ENCODE measurements at places on chromosomes 6 and 20.

- DNase-seq, result peak; percentile 67
These were observed 67.0 kb downstream of the IYD start for GRCh38 chr6:150435832-150436231.

- peak; percentile 57 for DNase-seq
These were observed 177.0 kb downstream of the TTLL2 start for GRCh38 chr6:167501831-167502385.

GRCh38 chr6:18317850-18318249 lies 53.5 kb upstream of the DEK start:
- peak; percentile 48 for DNase-seq

DNA sequence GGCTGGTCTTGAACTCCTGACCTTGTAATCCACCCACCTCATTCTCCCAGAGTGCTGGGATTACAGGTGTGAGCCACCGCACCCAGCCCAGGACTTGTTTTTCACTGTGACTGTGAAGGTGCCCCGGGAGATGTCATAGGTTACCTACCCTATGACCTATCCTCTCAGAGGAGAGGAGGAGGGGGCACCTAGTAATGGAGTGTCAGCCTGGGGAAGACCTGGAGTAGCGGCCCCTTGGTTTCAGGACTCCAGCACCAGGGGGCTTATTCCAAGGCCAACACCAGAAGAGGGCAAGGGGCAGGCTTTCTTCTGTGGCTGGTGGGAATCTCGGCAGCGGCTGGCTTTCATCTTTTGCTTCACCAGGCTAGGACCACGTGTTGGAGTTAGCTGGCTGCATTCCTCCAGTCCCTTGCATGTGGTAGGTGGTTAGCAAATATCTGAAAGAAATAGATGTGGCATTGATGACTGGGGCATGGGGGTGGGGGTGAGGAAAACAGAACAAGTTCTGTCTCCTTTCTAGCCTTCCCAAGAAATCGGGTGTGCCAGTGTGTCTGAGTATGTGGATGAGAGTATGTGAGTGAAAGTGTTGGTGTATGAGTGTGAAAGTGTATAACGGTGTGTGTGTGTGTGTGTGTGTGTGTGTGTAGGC lies 7.9 kb upstream of the ITPR3 start:
- peak; percentile 62 for DNase-seq

GRCh38 chr20:20970841-20971240 lies 135.3 kb downstream of the LINC00237 start:
- DNase-seq, result no peak

- DNase-seq, result no peak
These were observed 693.6 kb downstream of the QKI start for GRCh38 chr6:164108092-164108491.

GRCh38 chr20:5528261-5528660 lies 211.5 kb upstream of the PROKR2 start:
- DNase-seq, result no peak

DNA sequence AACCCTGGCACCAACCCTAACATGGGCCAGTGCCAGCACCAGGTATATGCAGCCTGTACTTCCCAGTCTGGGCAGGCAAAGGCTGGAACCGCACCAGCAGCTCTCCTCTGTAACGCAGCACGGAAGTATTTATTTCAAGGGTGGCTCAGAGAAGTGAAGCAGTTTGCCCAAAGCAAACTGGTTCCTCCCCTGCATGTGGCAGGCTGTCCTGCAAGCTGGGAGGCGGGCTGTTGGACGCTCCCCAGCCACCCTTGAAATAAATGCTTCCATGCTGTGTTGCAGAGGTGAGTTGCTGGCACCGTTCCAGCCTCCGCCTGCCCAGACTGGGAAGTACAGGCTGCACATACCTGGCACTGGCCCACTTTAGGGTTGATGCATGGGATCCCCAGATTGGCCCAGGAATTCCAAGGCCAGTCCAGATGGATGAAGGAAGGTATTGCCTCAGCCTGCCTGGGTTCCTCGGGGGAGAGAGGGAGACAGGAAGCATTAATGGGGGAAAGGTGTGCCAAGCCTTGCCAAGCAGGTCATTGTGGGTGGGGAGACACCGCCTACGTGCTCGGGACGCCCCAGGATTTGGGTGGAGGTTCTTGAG lies 49.8 kb downstream of the PPARD start:
- peak; percentile 94 for DNase-seq

GRCh38 chr6:138719744-138720143 lies 53.8 kb upstream of the CCDC28A start:
- DNase-seq, result no peak

DNA sequence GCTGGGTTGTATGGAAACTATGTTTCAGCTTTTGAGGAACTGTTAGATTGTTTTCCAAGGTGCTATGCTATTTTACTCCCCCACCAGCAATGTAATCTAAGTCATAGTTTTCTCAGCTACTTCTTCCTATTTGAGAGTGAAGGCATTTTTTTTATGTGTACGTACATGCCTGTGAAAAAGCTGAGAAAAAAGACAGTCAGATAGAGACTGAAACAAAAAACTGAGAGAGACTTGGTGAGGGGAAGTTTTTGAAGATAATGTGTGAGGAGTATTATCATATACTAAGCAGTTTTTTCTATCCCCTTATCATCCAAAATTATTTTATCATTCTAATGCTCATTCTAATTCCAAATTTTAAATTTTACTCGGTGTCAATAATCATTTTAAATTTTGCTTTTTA lies 780.0 kb downstream of the BCKDHB start:
- DNase-seq, result no peak

DNA sequence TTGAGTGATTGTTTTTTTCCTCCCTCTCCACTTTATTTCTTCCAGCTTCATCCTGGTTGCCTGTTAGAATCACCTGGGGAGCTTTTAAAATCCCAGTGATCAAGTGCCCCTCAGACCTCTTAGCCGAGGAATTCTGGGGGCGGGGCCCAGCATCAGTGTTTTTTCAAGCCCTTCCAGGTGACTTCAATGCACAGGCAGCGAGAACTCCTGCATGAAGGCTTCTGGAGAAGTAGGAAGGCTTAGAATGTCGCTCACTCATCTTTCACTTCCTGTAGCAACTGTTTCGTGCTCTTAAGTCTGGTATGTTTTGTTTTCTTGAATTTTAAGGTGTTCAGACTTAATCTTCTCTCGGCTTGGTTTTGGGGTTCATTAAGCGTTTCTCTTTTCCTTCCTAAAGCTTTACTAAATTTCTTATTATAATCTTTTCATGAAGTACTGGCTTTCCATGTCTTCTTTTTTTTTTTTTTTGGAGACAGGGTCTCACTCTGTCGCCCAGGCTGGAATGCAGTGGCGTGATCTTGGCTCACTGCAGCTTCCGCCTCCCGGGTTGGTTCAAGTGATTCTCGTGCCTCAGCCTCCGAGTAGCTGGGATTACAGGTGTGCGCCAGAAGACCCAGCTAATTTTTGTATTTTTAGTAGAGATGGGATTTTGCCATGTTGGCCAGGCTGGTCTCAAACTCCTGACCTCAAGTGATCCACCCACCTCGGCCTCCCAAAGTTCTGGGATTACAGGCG lies 30.9 kb upstream of the TULP1 start:
- DNase-seq, result peak; percentile 17

GRCh38 chr20:50898475-50898874 lies 32.8 kb downstream of the ADNP start:
- no peak for DNase-seq

- DNase-seq, result no peak
These were observed 104.2 kb downstream of the NCOA3 start for GRCh38 chr20:47605673-47606413.

- no peak for DNase-seq
These were observed 205.5 kb downstream of the TSHZ2 start for GRCh38 chr20:53177687-53178086.

DNA sequence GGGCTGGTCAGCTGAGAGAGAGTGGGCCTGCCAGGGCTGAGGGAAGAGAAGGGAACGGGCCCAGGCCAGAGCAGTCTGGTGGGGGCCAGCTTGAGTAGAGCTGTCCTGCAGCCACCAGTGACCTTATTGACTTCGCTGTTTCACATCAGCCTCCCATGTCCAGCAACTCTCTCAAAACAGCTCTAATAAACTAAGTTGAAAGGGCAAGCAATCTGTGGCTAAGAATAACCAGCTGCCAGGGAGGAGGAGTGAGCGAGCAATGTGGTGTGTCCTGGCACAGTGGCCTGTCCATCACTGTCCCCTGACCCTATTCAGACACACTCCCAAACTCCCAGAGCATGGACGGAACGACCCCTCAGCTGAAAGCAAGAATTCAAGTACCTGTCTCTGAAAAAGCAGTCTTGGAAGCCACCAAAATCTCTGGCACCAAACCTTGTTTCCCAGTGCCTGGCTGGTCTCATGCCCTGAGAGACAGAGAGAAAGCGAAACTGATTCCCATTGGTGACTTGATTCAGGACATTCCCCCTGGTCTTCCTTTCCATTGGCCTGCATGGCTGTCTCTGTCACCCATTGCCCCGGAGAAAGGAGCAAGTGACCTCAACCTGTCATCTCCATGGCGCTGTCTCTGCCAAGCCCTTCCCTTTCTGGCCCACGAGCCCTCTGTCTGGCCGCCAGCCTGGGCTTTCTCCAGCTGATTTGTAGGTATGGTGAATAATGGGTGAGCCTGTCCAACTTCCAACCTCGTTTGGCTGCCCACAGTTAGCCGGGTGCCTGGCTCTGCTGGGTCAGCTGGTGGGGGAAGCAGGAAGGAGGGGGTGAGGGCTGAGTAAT lies at the start of gene DDO:
DDO (minus strand) TSS at position 490 of the 831 bp plus-strand sequence. CDS start 2,113 bp downstream, outside the sequence.
- peak; percentile 78 for DNase-seq

- no peak for DNase-seq
These were observed 971.8 kb upstream of the ADGRB3 start for GRCh38 chr6:67663105-67663895.

DNA sequence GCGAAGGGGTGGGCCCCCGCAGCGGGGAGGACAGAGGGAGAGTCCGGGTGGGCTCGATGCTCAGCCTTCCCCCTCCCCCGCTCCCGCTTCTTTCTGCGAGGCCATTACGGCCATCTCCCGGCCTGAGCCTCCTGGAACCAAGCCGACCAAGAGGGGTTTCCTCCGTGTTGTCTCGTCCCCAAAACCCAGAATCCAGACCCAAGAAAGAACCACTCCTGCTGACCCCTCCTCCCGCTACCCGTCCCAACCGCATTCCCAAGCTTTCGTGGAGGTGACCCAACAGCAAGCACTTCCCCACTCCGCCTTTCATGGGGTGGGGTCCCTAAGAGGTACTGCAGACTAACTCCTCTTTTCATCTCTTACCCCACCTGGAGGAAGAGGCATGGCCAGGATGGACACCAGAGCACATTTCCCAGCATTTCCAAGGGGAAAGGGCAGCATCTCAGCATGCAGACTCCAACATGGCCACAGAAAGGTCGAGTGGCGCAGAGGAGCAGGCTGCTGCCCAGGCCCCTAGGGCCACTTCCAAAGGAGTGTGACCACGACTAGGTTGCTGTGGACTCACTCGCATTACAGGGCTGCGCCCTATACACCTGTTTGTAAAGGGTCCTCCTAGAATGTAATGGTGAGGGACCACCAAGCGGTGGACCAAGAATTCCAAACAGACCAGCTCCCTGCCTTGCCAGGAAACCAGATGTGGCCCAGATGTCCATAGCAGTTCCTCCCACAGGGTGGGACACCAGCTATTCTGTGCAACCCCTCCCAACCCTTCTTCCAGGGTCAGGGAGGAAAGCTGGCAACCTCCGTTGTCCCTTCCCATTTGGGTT lies 53.4 kb downstream of the MRPL14 start:
- DNase-seq, result no peak

DNA sequence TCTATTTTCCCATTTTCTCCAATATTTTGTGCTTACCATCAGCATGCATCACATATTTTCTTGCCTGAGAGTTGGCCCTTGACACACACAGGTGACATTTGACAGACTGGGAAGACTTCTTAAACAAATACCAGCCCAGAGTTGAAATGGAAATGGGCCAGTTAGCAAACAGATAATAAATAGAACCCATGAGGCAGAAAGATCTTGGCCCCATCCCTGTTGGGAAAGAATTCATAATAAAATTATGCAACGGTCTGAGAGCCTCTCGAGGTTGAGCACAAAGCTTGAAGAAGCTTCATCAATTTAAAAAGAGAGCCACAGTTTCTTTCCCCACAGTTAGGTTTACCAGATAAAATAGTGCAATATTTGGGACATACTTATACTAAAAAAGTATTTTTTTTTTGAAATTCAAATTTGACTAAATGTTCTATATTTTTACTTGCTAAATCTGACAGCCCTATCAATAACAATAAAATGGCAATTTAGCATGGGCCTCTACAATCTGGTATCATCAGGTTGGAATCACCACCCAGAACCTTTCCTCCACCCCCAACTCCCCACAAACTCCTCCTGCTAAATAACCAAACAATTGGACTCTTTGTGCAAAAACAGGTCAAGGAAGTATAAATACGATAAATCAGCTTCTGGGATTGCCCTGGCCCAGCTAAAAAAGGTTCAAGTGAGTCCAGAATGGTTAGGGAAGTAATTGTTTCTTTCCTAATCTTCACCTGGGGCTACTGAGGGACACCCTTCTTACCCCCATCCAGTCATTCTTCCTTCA lies 129.8 kb downstream of the CD164 start:
- no peak for DNase-seq

DNA sequence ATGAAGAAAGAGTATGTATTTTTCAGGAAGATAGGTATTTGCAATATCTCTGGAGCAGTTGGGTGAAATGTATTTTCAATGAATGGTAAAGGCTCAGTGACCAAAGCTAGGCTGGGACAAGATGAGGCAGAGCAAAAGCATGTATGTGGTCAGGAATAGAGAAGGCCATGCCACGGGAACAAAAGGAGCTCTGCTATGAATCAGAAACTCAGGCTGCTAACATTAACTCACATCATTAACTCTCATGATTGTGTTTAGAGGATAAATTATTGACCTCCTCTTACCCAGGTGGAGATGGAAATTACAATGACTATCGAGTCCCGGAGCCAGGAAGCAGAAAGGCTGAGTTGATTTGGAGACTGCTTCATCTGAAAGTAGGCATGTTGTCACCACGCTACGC lies 220.2 kb downstream of the FUT9 start:
- DNase-seq, result peak; percentile 96

DNA sequence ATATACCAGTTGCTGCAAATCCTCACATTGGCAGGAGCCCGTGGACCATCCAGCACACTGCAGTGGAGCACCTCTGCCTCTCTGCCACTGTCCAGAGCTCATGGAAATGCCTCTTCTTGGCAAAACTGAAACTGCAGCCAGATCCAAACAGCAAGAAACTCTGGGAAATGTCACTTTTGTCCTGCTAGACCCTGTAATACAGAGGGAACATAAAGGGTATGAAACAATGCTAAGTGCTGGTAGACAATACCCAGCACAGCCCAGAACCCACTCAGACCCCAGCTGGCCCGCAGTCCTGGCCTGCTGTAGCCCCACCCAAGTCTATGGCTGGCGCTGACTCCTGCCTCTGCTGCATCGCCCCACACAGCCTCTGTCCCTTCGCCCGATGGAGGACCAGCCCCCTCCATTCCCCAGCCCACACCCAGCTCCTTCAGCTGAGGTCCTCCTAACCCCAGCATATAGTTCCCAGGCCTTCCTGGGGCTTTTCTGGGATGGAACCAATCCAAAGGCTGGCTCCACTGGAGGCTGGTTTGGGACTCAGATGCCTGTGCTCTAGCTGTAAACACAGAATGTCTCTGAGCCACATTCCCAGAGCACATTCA lies 242.5 kb downstream of the LRFN2 start:
- DNase-seq, result no peak

GRCh38 chr6:81857812-81858211 lies 105.3 kb upstream of the TENT5A start:
- no peak for DNase-seq

GRCh38 chr20:50969912-50970311 lies 11.3 kb downstream of the MOCS3 start:
- DNase-seq, result no peak

Measured in kidney tubule cell (primary cell).